Skin of body (tissue), 3 donors: ENCODE measurements at places on chromosomes 6 and 20. TPM values are rescaled to one million over a fixed set of nuclear protein-coding genes. Genes with fewer than 3 reads are reported as not detected.

GRCh38 chr20:62205618-62206387 is 14.3 kb downstream of the HRH3 start:
- no peak for DNase-seq

CCN2 gene
- 83.1 TPM for total RNA-seq

DNA sequence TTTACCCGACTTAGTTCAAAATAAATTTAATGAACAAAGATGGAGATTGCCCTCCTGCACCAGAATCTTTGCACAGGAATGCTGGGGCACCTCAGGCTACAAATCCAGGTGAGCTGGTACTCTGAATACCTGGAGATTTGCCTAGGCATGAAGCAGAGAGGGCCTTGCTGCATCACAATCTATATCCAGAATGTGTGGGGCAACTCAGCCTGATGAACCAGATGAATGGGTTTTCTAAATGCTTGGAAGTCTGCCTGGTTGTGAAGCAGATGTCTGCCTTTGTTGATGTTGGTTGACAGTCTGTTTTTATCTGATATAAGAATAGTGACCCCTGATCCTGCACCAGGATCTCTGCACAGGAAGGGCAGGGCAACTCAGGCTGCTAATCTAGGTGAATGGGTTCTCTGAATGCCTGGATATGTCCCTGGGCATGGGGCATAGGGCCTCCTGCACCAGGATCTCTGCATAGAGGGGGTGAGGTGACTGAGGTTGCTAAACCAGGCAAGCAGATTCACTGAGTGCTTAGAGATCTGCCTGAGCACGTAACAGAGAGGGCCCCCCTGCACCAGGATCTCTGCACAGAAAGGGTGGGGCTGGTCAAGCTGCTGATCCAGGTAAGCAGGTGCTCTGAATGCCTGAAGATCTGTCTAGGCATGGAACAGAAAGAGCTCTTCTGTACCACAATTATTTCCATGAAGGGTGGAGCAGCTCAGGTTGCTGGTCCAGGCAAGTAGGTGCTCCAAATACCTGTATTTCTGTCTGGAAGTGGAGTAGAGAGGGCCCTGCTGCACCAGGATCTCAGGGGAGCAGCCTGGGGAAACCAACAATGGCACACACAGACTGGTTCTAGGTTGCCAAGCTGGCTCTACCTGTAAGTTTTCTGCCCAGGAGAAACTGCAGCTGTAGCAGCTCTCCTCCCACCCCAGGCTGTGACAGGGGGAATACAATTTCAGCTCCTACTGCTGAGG is 437.5 kb downstream of the MMUT start:
- no peak for DNase-seq

DNA sequence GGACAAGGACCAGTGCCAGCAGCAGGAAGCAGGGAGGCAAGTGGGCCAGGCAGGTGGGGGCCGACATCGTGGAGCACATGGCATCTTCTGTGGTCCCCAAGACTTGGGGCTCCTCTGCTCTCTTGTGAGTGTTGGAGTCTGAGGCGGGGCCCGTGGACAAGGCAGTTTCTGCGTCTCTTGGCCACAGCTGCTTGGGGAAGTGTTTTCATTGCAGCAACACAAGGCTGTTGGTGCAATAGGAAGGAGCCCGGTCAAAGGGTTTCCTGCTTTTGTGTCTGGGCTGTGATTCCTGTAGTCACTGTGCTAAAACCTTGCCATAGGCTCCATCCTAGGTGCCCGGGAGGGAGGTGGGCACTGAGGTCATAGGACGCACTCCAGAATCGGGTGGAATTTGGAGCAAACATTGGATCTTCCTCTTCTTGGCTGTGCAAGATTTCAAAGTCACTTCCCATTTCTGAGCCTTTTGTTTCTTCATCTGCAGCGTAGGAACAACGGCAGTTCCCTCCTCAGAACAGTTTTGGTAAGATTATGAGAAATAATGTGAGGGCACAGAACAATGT is at the start of gene SIRPB2:
Gene SIRPB2, minus strand, starts transcription at position 140 of the 560 bp plus-strand sequence. Its CDS starts 61 bp downstream, at position 79.
- no peak for DNase-seq

GRCh38 chr6:133991096-133991593 is 38.1 kb downstream of the TBPL1 start:
- DNase-seq = no peak

DEFB132 gene
- not detected for total RNA-seq

DNA sequence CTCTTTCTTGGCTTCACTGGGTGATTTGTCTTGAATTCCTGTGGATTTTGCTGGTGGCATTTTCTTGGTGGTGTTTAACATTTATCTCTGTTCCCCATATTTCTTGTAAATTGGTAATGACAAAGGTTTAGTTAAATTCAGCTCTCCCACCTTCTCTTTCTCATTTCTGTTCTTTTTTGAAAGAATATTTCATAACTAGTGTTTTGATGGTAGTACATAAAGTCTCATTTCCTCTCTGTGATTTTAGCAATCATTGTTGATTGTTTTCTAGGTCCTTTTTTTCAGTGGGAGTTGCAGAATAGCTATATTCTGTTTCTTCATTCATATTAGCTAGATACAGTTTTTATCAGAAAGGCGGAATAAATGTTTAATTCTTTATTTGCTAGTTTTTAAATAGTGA is 73.1 kb downstream of the QKI start:
- DNase-seq = no peak

DNA sequence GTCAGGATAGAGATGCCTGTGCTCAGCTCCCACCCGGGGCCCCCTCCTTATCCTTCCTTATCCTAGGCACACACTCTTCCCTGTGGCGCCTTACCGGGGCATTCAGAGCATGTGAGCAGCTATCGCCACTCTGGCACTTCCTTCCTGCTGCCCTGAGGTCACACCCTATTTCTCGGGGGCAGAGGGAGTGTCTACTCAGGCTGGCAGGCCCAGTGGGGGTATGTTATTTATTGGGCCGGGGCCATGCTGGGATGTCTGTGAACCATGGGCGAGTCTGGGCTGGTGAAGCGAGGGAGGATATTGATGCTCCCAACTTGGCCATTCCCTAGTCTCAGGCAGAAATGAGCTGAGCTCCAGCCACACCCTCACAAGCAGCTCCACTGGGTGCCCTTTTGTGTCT is 3.9 kb upstream of the LY6G6D start:
- no peak for DNase-seq

GRCh38 chr20:60340232-60340631 is 382.0 kb downstream of the CDH26 start:
- no peak for DNase-seq

GPR6 gene
- not detected for total RNA-seq

CCN5 gene
- 0.20 TPM for total RNA-seq

HLA-DMB gene
- total RNA-seq = 12.7 TPM

UBE2V1 gene
- total RNA-seq = 60.0 TPM

DNA sequence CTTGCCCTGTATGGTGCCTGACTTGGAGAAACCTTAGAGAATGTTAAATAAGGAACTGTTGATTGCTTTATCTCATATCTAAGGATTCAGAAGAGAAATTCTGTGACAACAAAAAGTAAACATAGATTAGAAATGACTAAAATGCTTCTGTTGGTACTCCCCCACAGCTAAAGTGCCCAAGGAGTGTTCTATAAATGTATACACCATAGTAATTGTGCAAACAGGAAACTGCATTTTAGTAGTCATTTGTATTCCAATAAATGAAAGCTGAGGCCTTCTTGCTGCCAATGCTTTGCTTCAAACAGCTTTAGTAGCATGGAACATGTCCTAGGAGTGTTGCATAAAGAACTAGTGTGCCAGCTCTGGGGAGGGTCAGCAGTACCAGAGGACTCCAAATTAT is 343.7 kb upstream of the IRAK1BP1 start:
- DNase-seq = no peak

- DNase-seq = no peak
Observed at GRCh38 chr6:43124481-43124880, 46.6 kb upstream of the SRF start.

GRCh38 chr6:157853018-157853805 is 30.2 kb downstream of the SNX9 start:
- no peak for DNase-seq

DNA sequence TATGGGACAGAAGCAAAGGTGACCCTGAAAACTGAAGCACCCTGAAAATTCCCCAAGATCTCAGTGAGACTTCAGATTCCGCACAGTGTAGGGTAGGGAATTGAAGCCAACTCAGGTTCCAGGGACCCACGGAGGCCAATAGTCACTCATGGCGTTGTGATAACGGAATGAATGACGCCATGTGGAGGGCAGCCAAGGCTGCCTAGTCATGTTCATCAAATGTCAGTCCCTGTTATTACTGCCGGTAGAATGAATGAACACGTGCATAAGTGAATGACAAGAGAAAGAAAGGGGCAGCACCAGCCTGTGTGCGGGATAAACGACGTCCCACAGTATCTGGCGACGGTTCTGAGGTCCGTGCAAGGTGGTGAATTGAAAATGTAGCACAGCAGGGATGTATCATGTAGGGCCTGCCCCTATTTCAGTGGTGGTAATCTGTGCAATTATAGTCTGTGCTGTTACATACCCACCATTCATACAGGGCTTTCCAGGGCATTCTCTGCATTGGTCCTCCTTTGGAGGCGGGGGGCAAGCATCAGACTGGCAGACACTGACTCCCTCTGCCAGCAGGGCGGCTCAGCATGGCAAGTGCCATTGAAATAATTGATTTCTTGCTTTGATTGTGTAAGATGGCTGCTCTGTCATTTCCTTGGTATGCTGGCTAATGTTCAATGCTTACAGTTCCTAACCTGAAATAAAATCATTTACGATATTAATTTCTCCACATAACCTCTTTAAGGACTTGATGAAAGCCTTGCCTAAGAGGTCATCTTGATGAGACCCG is 386.9 kb downstream of the CDH4 start:
- no peak for DNase-seq

DNA sequence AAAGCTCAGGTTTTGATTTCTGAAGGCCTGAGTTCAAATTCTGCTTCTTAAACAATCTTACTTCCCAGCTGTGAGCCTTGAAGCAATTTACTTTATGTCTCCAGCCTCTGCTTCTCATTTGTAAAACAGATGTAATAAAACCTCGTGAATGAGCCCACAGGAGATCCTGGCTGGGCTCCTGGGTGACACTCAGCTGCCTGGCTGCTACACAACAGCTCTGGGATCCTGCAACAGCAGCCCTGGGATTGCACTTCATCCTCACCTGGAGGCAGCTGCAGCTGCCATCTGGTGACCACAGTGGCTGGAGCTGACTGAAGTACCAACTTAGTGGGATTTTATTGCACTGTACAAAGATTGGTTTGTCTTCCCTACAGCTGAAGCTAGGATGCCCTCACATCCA is 98.6 kb downstream of the NDUFAF5 start:
- DNase-seq = peak; percentile 54

GRCh38 chr6:83518816-83519480 is 6.6 kb downstream of the PRSS35 start:
- DNase-seq = no peak

SIRPB2 gene
- 1.8 TPM for total RNA-seq

AIF1 gene
- 23.8 TPM for total RNA-seq

- no peak for DNase-seq
Observed at GRCh38 chr20:47143657-47144056, 212.8 kb downstream of the ZMYND8 start.

DNA sequence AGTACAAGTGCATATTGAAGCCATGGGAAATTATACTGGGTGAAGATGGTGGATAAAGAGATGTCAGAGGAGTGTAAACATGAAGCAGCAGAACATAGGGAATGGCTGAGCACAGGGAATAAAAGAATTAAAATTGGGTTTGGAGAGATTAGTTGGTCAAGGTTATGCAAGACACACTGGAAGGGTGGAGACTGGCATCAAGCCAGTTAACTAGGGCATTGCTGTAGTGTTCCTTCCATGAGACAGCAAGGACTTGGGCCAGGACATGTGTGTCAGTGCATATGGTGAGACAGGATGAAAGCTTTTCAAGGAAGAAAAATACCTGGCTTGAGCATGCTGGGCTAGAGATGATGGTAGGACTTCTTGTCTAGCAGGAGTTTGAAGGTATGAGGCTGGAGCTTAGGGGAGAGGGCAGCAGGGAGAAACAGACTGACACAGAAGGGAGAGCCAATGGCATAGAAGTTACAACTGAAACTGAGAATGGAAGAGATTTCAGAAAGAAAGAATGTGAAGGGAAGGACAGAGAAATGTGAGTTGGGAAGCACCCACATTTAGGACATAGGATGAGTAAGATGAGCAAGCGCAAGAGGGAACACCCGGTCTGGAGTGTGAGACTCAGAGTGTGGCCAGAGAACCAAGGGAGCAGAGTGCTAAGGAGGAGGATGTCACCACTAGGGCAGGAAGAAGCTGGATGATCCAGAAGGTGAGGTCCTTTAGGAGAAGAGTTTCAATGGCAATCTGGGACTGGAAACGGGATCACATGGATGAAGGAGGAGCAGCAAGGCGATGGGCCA is 14.5 kb upstream of the TMEM170B start:
- DNase-seq = no peak

DNA sequence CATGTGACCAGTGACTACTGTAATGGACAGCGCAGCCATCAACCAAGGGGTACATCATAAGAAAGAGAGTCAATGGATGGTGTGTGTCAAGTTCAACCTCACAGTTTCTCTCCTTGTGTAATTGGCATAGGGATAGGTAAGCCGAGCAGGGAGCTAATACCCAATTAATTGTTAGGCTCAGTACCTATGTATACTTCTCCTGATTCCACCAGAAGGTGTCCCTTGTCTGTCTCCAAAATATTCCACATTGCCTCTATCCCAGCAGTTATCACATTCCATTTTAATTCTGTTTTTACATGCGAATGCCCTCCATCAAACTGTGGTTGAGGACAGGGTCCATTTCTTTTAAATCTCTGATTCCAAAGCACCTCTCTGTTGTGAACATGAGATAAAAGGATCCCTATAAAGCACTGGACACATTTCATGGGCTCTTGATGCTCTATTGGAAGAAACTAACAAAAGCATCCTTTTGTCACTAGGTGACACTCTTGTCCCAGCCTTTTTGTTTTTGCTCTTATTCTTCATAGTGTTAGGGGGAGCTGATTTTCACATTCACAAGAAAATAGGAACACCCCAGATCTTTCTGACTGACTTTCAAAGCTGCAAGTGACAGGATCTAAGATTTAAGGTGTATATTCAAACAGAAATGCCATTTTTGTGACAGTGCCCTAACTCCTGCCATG is 38.9 kb downstream of the FBXO9 start:
- DNase-seq = no peak

GRCh38 chr20:24685736-24686135 is 216.3 kb downstream of the SYNDIG1 start:
- DNase-seq = no peak

DNA sequence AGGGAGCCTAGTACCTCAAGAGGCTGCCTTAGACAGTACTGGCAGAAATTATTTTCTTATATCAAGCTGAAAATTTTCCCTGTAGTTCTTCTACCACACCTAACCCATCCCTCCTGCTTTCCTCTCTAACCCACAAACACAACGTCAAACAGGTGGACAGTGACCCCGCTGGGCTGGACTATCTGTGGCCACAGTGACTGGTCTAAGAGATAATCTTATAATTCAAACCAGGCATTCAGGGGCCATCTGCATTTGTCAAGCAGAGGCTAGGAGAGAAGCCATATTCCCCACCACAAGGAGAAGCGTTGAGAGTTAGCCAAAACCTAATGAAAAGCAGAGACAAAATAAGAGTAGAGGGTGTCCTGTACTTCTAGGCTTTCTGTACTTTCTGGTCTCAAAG is 8.2 kb downstream of the HDDC2 start:
- DNase-seq = no peak
